HFFc6 (cell line): ENCODE measurements at places on chromosomes 7 and 10.
A peak's percentile ranks its signal among the peaks of the same experiment; 100 is the strongest.

DNA sequence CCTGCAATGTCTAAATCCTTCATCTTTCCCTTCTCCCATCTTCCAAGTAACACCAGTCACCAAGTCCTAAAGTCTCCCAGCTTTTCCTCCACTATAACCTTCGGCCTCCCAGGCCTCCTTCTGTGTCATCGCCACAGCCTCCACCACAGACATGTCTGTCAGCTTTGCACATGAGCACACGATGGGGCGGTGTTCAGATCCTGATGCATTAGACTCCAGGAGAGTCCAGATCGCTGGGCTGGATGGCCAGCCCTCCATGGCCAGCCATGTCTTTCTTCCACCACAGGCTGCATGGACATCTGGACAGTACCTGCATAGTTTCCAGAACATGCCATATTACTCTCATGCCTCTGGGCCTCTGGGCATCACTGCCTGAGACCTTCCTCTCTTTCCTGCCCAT, 974.2 kb upstream of the ZNF722 start:
- DNase-seq: no peak

GRCh38 chr7:46859963-46860475, 721.9 kb downstream of the TNS3 start:
- DNase-seq: peak; percentile 33

DNA sequence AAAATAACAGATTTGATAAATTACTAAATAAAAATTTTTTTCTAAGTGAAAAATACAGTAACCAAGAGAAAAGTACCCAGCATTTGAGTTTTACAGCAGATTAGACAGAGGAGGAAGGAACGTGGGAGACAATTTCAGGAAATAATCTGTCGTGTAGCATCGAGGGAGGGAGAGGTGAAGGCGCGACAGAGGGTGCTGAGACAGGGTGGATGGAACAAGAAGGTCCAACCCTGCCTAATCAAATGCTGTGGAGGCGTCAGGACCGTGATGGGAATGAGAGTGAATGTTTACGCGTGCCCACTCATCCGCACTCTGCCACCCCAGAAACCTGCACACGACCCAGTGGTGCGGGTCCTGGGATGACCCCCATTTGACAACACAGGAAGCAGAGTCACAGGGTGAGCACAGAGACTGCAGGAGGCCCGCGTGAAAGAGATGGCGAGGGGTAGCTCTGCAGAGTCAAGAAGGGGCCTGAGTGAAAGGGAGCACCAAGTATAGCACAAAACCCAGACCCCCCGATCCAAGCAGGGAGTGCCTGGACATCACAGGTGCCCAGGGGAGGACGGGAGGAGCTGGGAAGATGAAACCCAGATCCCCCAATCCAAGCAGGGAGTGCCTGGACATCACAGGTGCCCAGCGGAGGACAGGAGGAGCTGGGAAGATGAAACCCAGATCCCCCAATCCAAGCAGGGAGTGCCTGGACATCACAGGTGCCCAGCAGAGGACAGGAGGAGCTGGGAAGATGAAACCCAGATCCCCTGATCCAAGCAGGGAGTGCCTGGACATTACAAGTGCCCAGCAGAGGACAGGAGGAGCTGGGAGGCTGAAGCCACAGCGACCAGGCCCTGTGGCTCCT, 558.9 kb downstream of the DNAJB6 start:
- no peak for DNase-seq

- no peak for DNase-seq
These were observed 16.3 kb downstream of the PRKCQ start for GRCh38 chr10:6563731-6564130.

DNA sequence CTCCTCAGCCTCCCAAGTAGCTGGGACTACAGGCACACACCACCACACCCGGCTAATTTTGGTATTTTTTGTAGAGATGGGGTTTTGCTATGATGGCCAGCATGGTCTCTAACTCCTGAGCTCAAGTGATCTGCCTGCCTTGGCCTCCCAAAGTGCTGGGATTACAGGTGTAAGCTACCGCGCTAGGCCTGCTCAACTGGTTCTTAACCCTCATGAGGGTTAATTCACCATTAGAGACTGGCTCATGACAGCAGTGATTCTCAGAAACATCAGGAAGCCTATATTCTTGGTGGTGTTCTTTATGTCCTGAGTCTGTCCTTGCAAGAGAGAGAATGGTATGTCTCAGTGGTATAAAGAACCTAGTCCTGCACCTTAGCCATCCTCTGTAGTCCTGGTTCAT, 10.4 kb upstream of the NT5C2 start:
- DNase-seq: no peak

DNA sequence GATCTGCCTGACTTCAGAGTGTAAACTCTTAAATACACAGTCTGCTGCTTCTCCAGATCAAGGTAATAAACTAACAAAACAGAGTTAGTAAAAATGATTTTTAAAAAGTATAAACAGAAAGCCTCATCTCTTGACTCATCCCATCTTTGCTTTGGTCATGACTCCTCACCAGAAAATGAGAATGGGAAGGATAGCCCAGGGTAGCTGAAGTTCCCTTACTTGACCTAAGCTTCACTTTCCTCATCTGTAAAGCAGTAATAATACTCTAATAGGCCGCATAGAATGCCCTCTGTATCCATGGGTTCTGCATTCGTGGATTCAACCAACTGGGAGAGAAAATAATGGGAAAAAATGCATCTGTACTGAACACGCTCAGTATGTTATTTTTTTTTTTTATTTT, 11.3 kb upstream of the SLC25A28 start:
- DNase-seq: peak; percentile 52
